Testis (tissue), 5 donors: ENCODE measurements at places on chromosomes 5 and 9.

- no peaks in the 10 kb centered on the region for H3K36me3 ChIP-seq
- H3K27me3 ChIP-seq: no peaks in the 10 kb centered on the region
- no peak for DNase-seq
- H3K4me1 ChIP-seq: peaks cover 34% of the 10 kb centered on the region
- H3K27ac ChIP-seq: no peak overlapping the region
These were observed 612.6 kb downstream of the EBF1 start for GRCh38 chr5:158487156-158487555.

DNA sequence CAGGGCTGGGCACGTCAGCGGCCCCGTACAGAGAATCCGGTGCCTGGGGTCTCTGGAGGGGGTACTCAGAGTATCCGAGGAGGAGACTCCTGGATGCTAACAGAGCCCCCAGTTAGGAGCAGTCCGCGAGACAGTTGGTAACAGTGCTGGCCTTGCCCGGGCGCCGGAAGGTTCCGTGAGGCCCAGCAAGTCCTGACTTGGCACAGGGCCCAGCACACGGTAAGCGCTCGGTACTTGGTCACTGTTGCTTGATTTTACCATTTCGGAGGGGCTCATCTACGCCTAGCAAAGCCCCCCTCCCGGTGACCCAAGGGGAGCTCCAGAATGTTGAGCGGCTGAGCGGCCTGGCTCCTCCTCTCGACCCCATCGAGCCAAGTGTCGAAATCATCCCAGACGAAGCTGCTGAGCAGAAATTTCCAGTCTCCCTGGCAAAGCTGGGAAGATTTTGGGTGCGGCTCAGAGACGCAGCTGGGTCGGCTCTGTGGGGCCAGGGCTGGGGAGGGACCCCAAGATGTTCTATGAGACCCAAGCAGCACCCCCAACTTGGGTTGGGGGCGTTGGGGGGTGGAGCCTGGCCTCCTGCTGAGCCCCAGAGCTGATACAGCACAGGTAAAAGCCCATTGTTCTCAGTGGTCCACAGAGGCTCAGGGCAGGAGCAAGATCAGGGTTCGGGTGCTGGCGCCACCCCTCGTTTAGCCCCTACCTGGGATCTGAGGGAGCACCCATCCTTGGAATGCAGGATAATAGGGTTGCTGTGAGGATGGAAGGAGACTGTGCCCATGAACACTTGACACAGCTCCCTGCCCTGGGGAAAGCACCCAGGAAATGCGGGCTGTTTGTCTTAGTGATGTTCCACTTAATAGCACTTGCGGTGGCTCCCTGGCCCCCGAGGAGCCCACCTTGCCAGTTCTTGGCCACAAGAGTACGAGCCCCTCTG lies 137.2 kb downstream of the C9orf50 start:
- H3K4me3 ChIP-seq: peak overlapping the region; percentile 50
- H3K27me3 ChIP-seq: no peaks in the 10 kb centered on the region
- H3K36me3 ChIP-seq: no peaks in the 10 kb centered on the region
- H3K4me1 ChIP-seq: peaks cover 84% of the 10 kb centered on the region
- H3K27ac ChIP-seq: peak overlapping the region; percentile 99

DNA sequence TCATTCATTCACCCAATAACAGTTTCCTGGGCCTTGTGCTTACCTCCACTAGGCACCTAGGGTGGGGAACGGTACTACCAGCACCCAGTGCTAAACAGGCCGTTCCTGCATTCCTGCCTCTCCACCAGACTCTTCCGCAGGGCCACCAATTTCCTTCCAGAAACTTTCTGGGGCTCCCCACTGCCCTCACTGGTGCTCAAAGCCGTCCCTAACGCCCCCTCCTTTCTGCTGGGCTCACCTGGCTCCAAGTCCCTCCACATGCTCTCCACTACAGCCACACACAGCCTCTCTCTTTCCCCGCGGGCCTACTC lies 1.4 kb downstream of the PHF19 start:
- no peak for DNase-seq
- peak overlapping the region; percentile 69 for H3K4me3 ChIP-seq
- H3K4me1 ChIP-seq: peaks cover 4% of the 10 kb centered on the region
- peak overlapping the region; percentile 94 for H3K27ac ChIP-seq
- H3K36me3 ChIP-seq: no peaks in the 10 kb centered on the region
- H3K27me3 ChIP-seq: no peaks in the 10 kb centered on the region

DNA sequence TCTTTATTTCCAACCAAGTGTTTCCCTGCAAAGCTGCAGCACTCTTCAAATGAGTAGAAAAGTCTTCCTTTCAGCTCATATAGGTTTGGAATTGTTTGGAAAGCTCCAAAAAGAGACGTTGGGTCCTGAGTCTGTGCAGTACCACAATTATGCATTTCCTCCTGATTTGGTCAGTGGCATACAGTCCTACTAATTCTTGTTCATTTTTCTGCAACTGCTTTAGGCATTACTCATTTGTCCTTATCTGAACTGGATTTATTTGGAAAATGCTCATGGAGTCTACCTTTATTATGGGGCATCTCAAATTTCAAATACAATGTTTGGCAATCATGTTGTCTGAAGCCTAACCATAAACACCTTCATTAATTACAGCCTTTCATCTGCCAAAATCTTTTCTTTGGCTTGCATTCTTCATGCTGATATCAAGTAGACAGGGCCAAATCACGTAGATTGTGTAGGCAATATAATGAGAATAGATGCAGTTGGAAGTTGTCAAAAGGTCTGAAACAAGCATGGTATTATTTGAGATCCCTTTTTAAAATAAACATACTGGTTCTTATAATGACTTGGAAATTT lies 232.8 kb downstream of the TLE1 start:
- no peak overlapping the region for H3K27ac ChIP-seq
- DNase-seq: no peak
- H3K4me1 ChIP-seq: peaks cover 9% of the 10 kb centered on the region

- H3K4me1 ChIP-seq: no peaks in the 10 kb centered on the region
- DNase-seq: no peak
- no peak overlapping the region for H3K27ac ChIP-seq
- no peaks in the 10 kb centered on the region for H3K36me3 ChIP-seq
- H3K27me3 ChIP-seq: no peaks in the 10 kb centered on the region
- no peak overlapping the region for H3K4me3 ChIP-seq
These were observed 1005.7 kb downstream of the DTWD2 start for GRCh38 chr5:117982691-117983090.
